ENCODE measurements at places on chromosomes 13 and 19.

- DNase-seq, result no peak
Observed at GRCh38 chr13:106722620-106723019, 154.7 kb upstream of the ARGLU1 start.

DNA sequence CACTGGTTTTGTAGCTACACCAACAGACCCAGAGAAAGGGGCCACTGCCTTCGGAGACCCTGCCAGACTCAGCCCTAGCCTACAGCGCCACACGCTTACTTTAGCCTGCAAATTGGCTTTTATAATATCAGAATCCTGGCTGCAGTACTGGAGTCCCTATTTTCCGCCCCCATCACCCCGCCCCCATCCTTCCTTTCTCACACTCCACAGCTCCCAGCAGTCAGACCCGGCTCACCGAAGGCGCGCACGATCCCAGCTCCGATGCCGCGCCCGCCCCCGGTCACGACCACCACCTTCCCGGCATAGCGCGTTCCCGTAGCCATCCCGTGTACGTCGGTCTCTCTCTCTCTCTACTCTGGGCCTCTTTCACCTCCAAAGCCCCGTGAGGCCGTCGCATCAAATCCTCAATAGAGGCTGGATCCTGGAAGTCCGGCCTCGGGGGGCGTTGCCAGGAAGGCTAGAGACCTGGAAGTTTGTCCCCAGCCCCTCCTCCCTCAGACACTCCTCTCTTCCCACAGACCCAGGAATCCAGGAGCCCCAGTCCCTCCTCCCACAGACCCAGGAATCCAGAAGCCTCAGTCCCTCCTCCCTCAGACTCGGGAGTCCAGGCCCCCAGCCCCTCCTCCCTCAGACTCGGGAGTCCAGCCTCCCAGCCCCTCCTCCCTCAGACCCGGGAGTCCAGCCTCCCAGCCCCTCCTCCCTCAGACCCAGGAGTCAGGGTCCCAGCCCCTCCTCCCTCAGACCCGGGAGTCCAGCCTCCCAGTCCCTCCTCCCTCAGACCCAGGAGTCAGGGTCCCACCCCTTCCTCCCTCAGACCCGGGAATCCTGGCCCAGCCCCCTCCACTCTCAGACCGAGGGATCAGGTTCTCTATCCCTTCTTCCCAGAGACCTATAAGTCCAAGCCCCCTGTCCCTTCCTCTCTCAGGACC is at the start of gene HSD17B14:
Gene HSD17B14 (minus strand): TSS at position 403 of the 929 bp plus-strand sequence. CDS start 80 bp downstream, at position 323.
- DNase-seq, result peak; percentile 68

GRCh38 chr13:111296417-111296816 is 24.0 kb upstream of the TEX29 start:
- no peak for DNase-seq

DNA sequence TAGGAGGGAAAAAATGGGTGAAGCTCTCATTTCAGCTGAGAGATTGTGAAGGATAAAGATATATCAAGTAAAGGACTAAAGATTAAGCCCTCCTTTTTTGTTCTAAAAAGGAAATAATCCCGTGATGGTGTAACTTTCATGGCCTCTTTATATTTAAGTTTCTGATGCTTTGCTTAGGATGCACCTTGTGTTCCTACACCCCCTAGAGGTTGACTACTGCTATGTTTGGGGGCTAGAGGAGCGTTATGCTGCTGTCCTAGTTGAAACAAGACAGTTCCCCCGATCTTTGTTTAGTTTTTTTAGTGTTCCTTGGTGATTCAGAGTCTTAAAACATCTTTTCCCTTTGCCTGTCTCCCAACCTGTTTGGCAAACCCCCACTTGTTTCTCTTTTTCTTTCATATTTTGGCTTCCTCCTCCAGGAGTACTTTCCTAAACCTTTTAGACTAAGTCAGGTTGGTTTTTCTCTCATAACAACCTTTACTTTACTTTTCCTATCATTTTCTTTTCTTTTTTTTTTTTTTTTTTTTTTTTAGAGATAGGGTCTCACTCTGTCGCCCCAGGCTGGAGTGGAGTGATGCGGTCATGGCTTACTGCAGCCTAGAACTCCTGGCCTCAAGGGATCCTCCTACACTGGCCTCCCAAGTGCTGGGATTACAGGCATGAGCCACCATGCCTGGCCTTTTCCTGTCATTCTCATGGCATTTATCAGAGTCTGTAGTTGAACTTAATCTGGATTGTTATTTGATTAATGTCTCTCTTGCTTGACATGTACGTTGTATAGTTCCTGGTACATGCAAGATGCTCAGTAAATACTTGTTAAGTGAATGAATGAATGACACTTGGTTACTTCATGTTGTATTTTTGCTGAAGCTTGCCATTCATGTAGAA is 2.8 kb downstream of the UBA2 start:
- no peak for DNase-seq

DNA sequence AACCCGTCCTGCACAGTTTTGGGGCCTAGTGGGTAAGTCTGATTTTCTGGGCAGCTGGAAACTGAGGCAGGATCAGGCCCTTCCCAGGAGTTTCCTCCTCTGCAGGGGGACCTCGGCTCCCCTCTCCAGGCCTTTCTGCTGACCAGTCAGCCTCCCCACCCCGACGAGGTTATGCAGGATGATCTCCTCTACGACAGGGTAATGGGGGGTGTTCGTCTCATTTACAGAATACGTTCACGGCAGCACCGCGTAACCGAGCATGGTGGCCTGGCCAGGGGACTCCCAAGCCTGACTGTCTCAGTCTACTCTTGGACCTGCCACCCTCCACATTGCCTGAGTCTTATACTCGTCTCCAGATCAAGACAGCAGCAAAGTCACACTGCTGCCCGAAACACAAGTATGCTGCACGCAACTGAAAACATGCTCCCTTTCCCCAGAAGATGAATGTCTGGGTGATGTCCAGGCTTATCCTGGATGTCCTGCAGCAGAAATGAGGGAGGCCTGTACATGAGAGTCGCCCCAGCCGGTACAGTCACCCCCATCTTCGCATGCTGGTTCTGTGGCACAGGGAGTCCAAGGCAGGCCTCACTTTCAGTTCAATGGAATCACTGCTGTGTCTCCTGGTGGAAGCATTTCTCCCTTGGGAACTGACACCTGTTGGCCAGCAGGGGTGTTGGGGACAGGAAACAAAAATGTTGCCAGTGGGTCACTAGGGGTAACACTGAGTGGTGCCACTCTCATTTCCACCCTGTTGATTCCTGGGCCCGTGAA is 120.8 kb downstream of the SOX1 start:
- DNase-seq, result no peak

DNA sequence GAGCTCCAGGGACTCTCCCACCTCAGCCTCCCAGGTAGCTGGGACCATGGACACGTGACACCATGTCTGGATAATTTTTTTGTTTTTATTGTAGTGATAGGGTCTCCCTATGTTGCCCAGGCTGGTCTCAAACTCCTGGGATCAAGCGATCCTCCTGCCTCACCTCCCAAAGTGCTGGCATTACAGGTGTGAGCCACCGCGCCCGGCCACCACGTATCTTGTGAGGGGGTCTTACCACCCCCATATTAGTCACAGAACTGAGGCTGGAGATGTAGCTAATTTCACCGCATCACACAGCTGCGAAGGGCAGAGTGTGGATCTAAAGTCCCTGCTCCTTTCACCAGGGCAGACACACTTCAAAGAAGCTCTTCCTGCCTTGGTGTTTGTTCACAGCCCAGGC is 211.8 kb upstream of the SOX1 start:
- no peak for DNase-seq

DNA sequence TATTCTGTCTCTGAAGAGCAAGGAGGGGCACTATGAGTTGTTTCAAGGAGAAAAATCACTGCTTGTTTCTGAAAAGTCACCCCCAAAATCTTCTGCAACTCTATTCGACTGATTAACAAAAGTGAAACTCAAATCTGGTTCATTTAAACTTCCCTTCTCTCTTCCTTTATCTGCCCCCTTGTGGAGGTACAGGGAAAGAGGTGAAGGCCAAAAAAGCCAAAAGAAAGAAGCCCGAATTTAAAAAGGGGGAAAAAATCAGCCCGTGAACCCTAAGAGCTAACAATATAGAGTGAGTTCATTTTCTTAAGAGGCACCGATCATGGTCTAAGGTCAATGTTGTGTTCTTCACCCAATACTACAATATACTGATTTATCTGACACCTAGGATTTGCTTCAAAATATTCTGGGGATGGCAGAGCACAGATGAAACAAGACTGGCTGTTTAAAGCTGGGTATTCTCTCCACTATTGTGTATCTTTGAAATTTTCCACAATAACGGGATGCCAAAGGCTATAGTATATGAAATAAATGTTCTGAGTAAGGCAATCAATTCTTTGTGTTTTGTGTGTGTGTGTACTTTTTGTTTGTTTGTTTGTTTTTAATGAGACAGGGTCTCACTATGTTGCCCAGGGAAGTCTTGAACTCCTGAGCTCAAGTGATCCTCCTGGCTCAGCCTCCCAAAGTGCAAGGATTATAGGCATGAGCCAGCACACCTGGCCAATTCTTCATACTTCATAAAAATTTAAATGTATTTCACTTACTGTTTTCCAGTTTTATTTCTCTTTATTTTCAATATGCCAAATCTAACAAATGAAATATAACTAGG is 55.0 kb upstream of the EEF1AKMT1 start:
- no peak for DNase-seq

Data from substantia nigra (tissue), 51 donors.